ENCODE measurements at places on chromosomes 5 and 9.
A peak's percentile ranks its signal among the peaks of the same experiment; 100 is the strongest.

DNA sequence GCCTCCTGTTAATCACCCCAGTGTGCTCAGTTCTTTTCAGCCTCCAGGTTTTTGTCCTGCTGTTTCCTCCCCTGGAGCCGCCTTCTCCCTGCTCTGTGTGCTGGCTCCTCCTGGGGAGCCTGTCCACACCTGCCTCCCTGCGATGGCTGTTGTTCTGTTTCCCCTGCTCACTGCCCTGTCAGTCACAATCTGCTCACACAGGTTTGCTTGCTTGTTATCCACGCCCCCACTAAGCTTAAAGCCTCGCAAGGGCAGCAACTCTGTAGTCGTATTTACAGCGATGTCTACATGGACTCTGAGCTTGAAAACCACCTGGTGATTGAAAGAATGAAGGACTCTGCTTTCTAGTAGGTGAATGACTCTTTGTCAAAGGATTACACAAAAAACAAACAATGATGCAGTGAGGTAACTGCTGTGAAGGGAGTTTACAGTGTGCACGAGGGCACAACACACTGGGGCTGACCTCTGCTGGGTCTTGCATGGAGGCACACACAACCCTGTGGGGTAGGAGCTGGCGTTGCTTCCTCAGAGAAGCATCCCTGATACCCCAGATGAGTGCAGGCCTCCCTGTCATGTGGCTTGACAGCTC, 39.6 kb upstream of the TEX48 start:
- DNase-seq = peak; percentile 82

GRCh38 chr5:67996596-67996995, 219.0 kb upstream of the PIK3R1 start:
- peak; percentile 51 for DNase-seq

DNA sequence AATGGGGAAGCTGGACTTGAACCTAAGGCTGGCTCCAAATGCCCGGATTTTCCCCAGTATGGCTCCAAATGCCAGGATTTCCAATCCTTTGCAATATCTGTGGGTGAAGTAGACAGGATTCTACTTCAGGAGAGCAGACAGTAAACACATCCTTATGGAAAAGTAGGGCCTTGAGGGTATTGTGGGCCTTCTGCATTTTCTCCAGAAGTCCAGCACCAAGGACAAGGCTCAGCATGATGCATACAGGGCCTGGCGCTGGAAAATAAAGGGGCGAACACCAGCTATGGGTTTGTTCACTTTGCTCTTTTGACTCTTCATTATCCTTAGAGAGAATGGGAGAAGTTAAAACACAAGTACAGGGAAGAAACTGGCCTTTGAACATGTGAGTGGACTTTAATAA, 347.5 kb downstream of the SEMA5A start:
- no peak for DNase-seq

- DNase-seq = no peak
These were observed 373.8 kb downstream of the NDUFS4 start for GRCh38 chr5:53934151-53934820.

GRCh38 chr5:169162407-169162806, 138.5 kb downstream of the SLIT3 start:
- DNase-seq = no peak

GRCh38 chr5:26388976-26389375, 649.4 kb downstream of the CDH9 start:
- DNase-seq = no peak

- DNase-seq = no peak
These were observed 1371.0 kb upstream of the DMAC1 start for GRCh38 chr9:9170439-9171134.

Measured in right lobe of liver (tissue), 6 donors.